ENCODE measurements at places on chromosomes 4 and X. TPM values are rescaled to one million over a fixed set of nuclear protein-coding genes. Genes with fewer than 3 reads are reported as not detected.

The DKK2 gene
- 2.9 TPM for total RNA-seq

The SUPT20HL2 gene
- not detected for total RNA-seq

The JADE3 gene
- total RNA-seq, result 10.2 TPM

The ATRX gene
- total RNA-seq, result 229 TPM

The SPANXA1 gene
- total RNA-seq, result not detected

The ATOH1 gene
- not detected for total RNA-seq

The ANAPC4 gene
- total RNA-seq, result 34.2 TPM

The FREM3 gene
- total RNA-seq, result under 0.01 TPM

The SLC4A4 gene
- 19.2 TPM for total RNA-seq

The UGT2B10 gene
- not detected for total RNA-seq

The CCDC110 gene
- total RNA-seq, result 0.41 TPM

The TMSB15A gene
- 220 TPM for total RNA-seq

The GAB1 gene
- total RNA-seq, result 15.5 TPM

The ATP8A1 gene
- 171 TPM for total RNA-seq

The SYN1 gene
- 14.7 TPM for total RNA-seq

The GAGE13 gene
- total RNA-seq, result not detected

Data from frontal cortex (tissue), 4 donors.